ENCODE measurements at places on chromosomes 5 and 9.

DNA sequence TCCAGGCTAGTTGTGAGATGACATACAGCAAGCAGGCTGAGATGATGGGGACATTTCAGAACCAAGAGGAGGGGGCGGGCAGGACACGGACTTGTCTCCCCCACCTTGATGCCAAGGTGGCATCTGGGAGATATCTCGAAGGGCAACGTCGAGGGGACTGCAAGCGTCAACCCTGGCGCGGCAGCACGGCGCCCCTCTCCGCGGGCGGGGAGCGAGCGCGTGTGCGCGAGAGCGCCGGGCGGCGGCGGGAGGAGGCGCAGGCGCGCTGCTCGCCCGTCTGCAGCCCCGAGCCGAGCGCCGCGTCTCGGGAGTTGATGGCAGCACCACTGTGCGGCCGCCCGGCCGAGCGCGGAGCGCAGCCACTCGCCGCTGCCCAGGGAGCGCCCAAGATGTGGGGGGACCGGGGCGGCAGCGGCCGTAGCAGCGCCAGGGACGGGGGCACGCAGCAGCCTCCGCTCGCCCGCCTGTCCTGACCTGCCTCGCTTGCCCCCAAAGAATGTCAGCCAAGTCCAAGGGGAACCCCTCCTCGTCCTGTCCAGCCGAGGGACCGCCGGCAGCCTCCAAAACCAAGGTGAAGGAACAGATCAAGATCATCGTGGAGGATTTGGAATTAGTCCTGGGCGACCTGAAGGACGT, at the start of gene PRR16:
Gene PRR16 (plus strand): TSS at position 310 of the 636 bp plus-strand sequence.
- no peak for DNase-seq

DNA sequence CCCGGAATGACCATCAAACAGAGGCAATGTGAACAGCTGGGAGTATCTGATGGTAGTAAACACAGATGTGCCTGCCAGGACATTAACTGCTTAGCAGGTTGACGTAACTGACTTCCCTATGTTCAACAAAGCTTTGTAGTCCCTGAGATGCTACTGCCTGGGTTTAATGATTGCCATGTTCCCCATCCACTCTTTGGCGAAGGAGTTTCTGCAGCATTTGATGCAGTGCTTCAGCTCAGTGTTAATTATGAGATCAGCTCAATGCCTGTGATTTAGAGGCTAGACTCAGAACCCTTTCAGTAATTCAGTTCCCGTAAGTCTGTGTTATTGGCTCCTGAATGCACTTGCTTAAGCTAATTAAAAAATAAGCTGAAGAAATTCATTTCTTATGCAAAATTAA, 547.3 kb upstream of the ZNF608 start:
- DNase-seq: no peak

GRCh38 chr5:172377856-172378255, 76.5 kb downstream of the SH3PXD2B start:
- DNase-seq: no peak

DNA sequence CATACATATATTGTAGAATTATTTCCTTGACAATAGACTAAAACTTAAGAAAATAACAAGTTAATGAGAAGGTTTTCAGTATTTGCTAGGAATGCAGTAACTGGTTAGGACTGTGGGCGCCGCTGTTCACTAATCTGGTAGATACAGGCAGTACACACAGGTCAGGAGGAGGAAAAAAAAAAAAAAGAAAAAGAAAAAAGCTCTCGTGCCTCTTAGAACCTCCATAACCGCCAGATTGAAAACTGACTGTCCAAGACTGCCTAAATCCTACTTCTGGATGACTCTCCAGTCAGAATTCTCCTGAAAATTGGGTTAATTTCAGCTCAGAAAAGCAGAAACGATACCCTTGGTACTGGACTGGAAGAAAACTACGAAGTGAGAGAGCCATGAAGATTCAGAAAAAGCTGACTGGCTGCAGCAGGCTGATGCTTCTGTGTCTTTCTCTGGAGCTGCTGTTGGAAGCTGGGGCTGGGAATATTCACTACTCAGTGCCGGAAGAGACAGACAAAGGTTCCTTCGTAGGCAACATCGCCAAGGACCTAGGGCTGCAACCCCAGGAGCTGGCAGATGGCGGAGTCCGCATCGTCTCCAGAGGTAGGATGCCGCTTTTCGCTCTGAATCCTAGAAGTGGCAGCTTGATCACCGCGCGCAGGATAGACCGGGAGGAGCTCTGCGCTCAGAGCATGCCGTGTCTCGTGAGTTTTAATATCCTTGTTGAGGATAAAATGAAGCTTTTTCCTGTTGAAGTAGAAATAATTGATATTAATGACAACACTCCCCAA, at the start of gene PCDHGA1:
Gene PCDHGA1 (plus strand): TSS at position 216 of the 782 bp plus-strand sequence.
- DNase-seq: no peak

DNA sequence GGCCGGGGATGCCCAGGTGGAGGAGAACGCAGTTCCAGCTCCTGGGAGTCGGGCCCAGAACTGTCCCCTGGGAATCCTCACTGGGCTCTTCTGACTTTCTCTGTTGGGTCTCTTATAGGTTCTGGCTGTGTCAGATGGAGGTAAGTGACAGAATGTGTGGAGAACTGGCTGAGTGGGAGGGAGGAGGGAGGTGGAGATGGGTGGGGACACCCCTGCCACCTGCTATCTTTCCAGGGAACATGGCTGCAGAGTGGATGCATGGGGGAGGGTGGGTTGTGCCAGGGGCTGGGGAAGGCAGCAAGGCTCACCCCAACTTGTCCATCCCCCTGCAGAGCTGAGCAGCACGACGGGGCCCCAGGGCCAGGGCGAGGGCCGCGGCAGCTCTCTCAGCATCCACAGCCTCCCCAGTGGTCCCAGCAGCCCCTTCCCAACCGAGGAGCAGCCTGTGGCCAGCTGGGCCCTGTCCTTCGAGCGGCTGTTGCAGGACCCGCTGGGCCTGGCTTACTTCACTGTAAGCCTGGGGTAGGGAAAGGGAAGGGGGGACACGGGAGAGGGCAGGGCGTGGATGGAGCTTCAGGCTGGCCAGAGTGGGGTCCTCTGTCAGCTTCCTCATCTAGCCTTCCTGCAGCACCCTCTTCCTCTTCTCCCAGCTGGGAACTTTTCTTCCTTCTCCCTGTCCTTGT, 8.3 kb downstream of the RGS14 start:
- DNase-seq: no peak

GRCh38 chr9:135506327-135507103, 6.0 kb downstream of the MRPS2 start:
- no peak for DNase-seq

DNA sequence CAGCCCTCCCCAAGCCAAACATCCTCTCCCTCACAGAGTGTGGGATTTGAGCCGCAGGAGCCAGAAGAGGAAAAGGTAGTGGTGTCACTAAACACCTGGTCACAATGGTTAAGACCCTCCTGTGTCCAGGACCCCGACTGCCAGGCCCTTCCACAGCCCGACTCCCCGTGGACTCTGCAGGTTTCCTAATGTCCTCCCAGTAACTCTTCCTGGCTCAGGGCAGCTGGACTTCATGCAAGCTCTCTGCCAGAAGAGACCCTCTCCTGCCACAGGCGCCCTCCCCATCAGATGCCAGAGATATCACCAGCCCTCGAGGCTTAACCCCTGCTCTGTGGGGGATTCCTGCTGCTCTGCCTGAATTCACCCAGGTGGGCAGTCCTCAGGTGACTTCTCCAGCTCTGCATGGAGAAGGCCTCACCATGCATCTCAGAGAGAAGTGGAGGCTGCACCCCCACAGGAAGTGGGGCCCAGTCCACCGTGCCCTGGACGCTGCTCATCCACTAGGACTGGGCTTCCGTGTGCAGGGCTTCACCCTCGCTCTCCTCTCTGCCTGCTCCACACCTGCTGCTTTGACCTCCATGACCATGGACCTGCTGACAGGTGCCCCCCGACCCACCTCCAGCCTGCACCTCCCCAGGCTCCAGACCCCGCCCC, 111.2 kb downstream of the ADAMTS2 start:
- no peak for DNase-seq

DNA sequence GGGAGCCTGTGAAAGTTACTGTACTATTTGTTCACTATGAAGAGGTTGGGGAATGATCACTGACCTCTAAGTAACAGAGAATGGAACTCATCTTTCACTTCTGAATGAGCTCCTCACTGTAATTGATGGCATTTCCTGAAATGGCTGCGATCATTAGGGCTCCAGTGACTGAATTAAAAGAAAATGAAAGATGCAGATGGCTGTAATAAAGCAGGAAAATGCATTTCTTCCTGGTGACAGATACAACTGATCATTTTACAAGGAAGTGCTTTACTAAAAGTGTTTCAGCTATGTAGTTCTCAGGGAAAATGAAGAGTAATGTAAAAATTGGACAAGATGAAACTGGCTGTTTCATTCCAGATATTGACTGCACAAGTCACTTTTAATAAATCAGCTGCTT, 1200.6 kb upstream of the NUDT12 start:
- no peak for DNase-seq

GRCh38 chr9:22790329-22790728, 343.7 kb downstream of the DMRTA1 start:
- no peak for DNase-seq

GRCh38 chr5:135458921-135459331, 6.8 kb upstream of the TIFAB start:
- no peak for DNase-seq

DNA sequence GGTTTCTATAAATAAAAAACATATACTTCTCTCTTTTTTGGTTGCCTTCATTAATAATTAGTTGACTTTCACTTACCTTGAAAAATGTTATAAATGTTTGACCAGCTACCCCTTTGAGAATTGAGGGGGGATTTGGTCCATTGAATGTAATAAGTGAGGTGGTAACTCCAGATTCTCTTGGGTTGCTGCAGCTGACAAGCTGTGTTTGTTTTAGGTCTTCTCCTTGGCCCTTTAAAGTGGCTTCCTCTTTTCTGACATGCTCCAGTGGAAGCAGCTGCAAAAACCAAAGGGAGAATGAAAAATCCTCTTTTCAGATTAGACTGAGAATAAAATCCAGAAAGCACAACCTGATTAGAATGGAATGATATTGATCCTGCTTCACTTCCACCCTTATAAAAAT, 410.5 kb downstream of the TMEM38B start:
- no peak for DNase-seq

GRCh38 chr5:10590226-10590999, 26.5 kb downstream of the ANKRD33B start:
- DNase-seq: no peak

DNA sequence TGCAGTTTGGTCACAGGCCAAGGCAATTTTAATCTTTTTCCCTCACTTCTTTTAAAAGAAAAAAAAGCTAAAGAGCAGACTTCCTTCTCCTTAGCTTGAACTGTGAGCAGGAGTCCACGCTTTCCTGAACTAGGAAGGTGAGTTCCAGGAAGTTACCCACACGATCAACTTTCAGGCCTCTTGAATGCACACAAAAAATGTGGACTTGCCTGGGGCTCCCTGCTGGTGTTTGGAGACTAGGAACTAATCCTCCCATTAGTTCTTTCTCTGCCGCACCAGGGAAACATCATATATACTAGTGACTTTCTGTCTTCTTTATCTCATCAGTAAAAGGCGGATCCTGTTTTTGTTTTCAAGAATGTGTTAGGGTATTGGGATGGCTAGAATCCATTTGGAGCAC, 240.0 kb downstream of the GOLPH3 start:
- DNase-seq: no peak

All from cortex of kidney (tissue), 1 donor.